H1 (cell line): ENCODE measurements at places on chromosomes 4 and X.

- H3K36me3 ChIP-seq, result no peaks in the 10 kb centered on the region
- DNase-seq, result no peak
- H3K27me3 ChIP-seq, result no peaks in the 10 kb centered on the region
- H3K27ac ChIP-seq, result no peak overlapping the region
Measured at GRCh38 chr4:22672519-22672918, 20.2 kb upstream of the GBA3 start.

DNA sequence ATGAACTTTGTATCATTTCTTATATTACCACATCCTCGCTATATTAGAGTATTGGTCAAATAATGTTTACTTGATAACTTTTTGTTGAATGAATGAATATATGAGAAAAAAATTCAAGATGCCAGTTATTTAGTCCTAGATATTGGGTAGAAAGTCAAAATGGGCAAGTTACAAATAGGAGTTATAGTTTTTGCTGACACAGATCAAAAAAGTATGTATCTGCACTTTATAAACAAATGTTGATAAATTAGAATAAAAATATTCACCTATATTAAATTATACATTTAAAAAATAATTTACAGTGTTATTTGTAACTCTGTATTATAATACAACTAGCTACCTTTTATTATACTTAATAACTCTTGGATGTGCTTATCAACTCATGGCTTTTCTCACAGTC, 57.8 kb upstream of the NDST4 start:
- no peak overlapping the region for H3K4me3 ChIP-seq
- no peak for DNase-seq
- H3K4me1 ChIP-seq, result no peaks in the 10 kb centered on the region
- no peaks in the 10 kb centered on the region for H3K27me3 ChIP-seq
- no peaks in the 10 kb centered on the region for H3K36me3 ChIP-seq

GRCh38 chrX:48468247-48468671, 1.8 kb downstream of the SLC38A5 start:
- H3K4me1 ChIP-seq, result peaks cover 7% of the 10 kb centered on the region
- H3K36me3 ChIP-seq, result no peaks in the 10 kb centered on the region

DNA sequence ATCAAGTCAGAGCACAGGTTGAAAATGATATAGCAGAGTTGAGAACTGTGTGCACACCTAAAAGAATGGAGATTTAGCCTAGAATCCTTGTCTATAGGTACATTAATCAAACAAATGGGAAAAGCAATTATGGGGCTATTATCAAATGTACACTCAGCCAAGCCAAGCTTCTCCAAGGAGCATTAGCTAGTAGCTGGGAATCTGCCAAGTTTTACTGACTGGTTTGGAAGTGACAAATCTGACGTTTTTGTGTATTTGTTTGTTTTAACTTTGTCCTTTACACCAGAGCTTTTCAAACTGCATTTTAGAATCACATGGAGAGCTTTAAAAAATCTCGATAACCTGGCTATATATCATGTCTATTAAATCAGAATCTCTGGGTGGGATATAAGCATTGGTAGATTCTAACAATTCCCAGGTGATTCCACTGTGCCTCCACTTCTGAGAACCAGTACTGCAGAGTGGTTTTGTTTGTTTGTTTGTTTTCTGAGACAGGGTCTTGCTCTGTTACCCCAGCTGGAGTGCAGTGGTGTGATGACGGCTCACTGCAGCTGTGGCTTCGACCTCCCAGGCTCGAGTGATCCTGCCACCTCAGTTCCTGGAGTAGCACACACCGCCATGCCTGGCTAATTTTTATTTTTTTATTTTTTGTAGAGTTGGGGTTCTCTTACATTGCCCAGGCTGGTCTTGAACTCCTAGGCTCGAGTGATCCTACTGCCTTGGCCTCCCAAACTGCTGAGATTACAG, 279.8 kb downstream of the UNC5C start:
- H3K4me1 ChIP-seq, result no peaks in the 10 kb centered on the region
- H3K36me3 ChIP-seq, result no peaks in the 10 kb centered on the region
- DNase-seq, result no peak
- H3K4me3 ChIP-seq, result no peak overlapping the region

- no peak overlapping the region for H3K4me3 ChIP-seq
- H3K4me1 ChIP-seq, result peaks cover 3% of the 10 kb centered on the region
- H3K27ac ChIP-seq, result no peak overlapping the region
- no peaks in the 10 kb centered on the region for H3K36me3 ChIP-seq
- no peak for DNase-seq
Measured at GRCh38 chr4:76016393-76016792, 6.9 kb downstream of the CXCL10 start.
